Lung (tissue), 17 donors: ENCODE measurements at places on chromosomes 6 and 20. TPM values are rescaled to one million over a fixed set of nuclear protein-coding genes. Genes with fewer than 3 reads are reported as not detected.

SCRT2 gene
- not detected for total RNA-seq

EZR gene
- total RNA-seq = 452 TPM

MCCD1 gene
- total RNA-seq = not detected

GRCh38 chr20:23103284-23104018, 17.3 kb upstream of the CD93 start:
- H3K4me3 ChIP-seq = no peak overlapping the region
- no peaks in the 10 kb centered on the region for H3K36me3 ChIP-seq
- H3K4me1 ChIP-seq = peaks cover 4% of the 10 kb centered on the region
- no peaks in the 10 kb centered on the region for H3K27me3 ChIP-seq

DNA sequence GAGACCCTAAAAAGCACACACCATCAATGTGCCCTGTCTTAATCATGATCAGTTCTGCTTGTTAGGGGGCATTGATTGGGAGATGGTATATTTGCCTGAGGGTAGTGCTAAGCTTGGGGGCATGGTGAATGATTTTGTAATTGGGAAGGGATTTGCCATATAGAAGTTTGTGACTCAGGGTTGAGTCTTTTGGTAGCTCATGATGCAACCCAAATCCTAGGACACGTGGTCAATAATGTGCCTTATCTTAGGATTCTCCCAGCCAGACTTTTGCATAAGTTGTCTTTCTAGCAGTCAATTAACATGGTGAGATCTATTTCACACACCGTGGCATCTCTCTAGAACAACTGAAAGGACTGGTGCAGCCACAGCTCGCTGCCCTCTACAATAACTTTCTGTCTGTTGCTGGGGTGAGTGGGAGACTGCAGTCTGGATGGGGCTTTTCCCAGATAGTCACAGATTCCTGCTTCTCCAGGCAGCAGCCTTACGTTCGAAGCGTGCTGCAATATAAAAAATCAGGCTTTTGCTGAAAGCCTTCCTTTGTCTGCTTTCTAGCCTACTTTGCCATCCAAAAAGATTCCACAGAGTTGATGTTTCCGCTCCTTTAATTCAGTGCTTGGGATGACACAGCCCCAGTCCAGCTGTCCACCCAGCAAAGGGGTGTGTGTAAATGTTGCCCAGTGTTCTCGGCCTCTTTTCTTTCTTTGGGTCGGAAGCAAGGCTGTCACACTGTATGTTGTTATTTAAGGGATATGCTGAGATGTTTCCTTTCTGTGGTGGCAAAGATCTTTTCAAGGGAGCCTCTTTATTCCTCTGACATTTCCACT, 58.9 kb downstream of the ID4 start:
- H3K27ac ChIP-seq = no peak overlapping the region
- no peaks in the 10 kb centered on the region for H3K27me3 ChIP-seq
- DNase-seq = no peak

DNA sequence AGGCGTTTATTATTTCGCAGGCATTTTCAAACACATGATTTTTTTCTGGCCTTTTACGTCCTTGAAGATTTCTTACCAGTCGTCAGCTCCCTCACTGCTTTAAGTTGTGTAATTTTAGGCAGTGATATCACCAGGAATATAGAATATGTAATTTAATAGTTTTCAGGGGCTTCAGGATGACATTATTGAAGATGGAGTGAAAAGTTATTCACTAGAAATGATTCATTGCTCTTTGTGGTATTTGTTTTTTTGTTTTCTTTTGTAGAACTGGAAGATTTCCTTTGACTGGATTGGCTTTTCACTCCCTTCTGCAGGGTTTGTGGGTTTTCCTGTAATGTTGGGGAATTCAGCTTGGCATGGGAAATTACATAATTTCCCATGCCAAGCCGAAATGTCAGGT, 2.0 kb downstream of the LRRC1 start:
- H3K4me1 ChIP-seq = peaks cover 6% of the 10 kb centered on the region
- no peaks in the 10 kb centered on the region for H3K36me3 ChIP-seq
- no peak overlapping the region for H3K4me3 ChIP-seq
- DNase-seq = no peak
- peaks cover 4% of the 10 kb centered on the region for H3K27me3 ChIP-seq

DNA sequence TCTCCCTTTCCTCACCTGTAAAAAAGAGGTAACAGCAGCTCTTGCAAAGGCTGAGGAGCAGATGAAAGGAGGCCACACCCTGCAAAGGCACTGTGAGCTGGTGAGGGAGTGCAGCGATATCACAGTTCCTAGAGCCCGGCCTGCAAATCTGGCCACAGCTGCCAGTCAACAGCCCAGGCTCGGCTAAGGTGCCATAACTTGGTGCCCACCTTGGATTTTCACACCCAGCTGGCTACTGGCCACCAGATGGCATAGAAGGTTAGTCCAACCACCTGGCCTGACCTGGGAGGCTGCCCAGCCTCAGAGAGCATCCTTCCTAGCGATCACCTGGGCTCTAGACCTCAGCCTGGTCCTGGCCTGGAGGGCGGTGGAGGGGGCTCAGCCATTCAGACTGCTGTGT, 46.8 kb downstream of the KCNB1 start:
- H3K27me3 ChIP-seq = peaks cover 7% of the 10 kb centered on the region
- no peak for DNase-seq
- no peak overlapping the region for H3K27ac ChIP-seq
- H3K4me3 ChIP-seq = no peak overlapping the region
- no peaks in the 10 kb centered on the region for H3K36me3 ChIP-seq
- H3K4me1 ChIP-seq = no peaks in the 10 kb centered on the region

- no peak for DNase-seq
- peaks cover 24% of the 10 kb centered on the region for H3K4me1 ChIP-seq
- no peak overlapping the region for H3K4me3 ChIP-seq
Observed at GRCh38 chr20:57698116-57698866, 11.5 kb downstream of the PMEPA1 start.

GRCh38 chr20:36682311-36682710, 36.3 kb upstream of the SLA2 start:
- peaks cover 27% of the 10 kb centered on the region for H3K36me3 ChIP-seq
- DNase-seq = no peak
- H3K27ac ChIP-seq = no peak overlapping the region
- H3K4me3 ChIP-seq = no peak overlapping the region
- H3K4me1 ChIP-seq = no peaks in the 10 kb centered on the region

GRCh38 chr6:42142118-42142835, at the start of gene C6orf132:
C6orf132 (minus strand) TSS chr6:42142620; CDS start chr6:42142444, 176 bp downstream.
- H3K4me1 ChIP-seq = peaks cover 3% of the 10 kb centered on the region
- peak within 1 kb of the TSS; percentile 93 for H3K27ac ChIP-seq
- no peaks in the 10 kb centered on the region for H3K36me3 ChIP-seq

DNA sequence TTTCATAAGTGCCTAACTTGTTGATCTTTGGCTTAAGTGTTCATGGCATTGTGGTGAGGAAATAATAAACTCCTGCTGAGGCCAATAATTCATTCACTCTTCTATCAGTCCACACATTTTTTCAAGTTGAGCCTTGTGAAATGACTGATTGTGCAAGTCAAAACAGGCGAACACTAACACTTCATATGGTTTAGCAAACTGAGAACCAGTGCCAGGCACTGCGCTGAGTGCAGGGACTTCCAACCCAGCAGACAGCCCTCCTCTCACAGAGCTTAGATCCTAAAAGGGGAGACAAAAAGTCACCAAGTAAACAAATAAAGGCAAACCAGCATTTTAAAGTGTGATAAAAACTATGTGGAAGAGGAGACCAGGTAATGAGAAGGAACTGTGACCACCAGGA, 435.0 kb downstream of the PTPRT start:
- no peak overlapping the region for H3K4me3 ChIP-seq
- H3K27me3 ChIP-seq = no peaks in the 10 kb centered on the region
- H3K4me1 ChIP-seq = peaks cover 43% of the 10 kb centered on the region

GRCh38 chr6:113949499-113949898, 21.4 kb downstream of the HDAC2 start:
- DNase-seq = no peak
- H3K36me3 ChIP-seq = peaks cover 4% of the 10 kb centered on the region
- peaks cover 4% of the 10 kb centered on the region for H3K4me1 ChIP-seq
- no peaks in the 10 kb centered on the region for H3K27me3 ChIP-seq

DNA sequence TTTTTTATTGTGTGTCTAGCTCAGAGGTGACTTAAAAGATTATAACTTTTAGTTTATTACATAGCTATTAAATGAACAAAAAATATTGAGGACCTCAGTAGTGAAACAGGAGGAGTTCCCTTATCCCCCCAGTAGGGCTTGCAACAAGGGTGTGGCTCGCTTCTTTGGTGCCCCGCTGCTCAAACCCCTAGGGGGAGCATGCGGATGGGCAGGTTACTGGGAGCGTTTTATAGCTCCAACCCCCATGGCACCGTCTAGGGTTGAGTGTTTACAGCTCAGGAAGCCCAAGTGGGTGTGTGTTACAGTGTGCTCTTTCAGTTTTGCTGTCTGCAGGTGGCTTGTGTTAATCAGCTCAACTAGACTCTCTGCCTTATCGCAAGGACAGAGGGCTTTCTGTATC, 1513.7 kb downstream of the GRIK2 start:
- H3K4me3 ChIP-seq = no peak overlapping the region
- DNase-seq = no peak
- H3K27ac ChIP-seq = no peak overlapping the region
- H3K36me3 ChIP-seq = no peaks in the 10 kb centered on the region
- H3K4me1 ChIP-seq = no peaks in the 10 kb centered on the region

DNA sequence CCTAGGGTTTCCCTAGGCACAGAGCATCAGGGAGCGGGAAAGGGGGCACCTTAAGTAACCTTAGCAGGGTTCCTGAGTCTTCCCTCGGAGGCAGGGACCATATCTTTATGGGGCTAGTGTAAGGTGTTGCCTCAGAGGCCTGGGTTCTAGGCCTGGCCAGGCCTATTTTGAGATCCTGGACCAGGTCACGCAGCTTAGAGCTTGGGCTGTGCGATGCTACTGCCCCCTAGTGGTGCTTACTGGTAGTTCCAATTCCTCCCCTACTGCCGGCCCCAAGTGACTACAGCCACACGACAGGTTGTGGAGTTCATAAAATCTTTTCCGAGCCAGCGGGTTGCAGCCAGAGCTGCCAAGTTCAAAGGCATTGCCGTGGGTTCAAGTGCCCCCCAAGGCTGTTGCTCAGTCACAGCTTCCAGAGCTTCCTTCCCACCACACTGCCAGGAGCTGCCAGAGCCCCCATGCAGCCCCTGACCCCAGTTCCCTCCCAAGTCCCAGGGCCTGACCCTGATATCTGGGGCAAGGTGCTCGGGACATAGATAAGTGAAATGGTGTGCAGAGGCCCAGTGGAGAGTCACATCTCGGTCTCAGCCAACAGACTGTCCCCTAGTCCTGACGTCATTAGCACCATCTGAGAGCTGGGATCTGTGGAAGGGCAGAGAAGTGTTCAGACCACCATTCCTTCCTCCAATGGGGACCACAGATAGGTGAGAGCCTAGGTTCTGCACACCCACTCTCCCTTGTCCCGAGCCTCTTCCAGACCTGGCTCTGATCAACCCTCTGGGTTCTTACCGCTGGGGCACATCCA, 3.3 kb downstream of the LRRC73 start:
- peak; percentile 79 for DNase-seq
- peaks cover 5% of the 10 kb centered on the region for H3K27me3 ChIP-seq
- H3K4me3 ChIP-seq = no peak overlapping the region
- H3K4me1 ChIP-seq = no peaks in the 10 kb centered on the region
- no peak overlapping the region for H3K27ac ChIP-seq

GRCh38 chr20:51738877-51739447, 29.2 kb downstream of the ATP9A start:
- H3K36me3 ChIP-seq = no peaks in the 10 kb centered on the region
- peaks cover 8% of the 10 kb centered on the region for H3K4me1 ChIP-seq
- no peak for DNase-seq
- no peaks in the 10 kb centered on the region for H3K27me3 ChIP-seq
- H3K4me3 ChIP-seq = no peak overlapping the region
